ENCODE measurements at places on chromosomes 11 and 22.

GRCh38 chr11:131025421-131026125, 109.3 kb upstream of the SNX19 start:
- DNase-seq = no peak

GRCh38 chr11:110960167-110960566, 247.9 kb upstream of the ARHGAP20 start:
- no peak for DNase-seq

DNA sequence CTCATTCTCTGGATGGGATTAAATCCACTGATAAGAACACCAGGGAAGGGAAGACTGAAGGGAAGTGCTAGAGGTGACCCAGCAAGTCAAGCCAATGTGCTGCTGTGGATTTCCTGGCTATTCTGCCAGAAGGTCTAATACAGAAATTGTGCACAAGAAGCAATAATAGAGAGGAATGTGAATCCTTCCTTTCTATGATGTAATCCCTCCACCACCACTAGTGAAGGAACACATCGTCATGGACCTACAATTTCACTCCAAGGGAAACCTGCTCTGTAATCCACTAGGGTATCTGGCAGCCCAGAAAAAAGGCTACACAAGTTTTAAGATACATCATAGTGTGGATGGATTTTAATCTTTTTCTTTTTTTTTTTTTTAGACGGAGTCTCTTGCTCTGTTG, 17.4 kb downstream of the LARGE2 start:
- DNase-seq = no peak

DNA sequence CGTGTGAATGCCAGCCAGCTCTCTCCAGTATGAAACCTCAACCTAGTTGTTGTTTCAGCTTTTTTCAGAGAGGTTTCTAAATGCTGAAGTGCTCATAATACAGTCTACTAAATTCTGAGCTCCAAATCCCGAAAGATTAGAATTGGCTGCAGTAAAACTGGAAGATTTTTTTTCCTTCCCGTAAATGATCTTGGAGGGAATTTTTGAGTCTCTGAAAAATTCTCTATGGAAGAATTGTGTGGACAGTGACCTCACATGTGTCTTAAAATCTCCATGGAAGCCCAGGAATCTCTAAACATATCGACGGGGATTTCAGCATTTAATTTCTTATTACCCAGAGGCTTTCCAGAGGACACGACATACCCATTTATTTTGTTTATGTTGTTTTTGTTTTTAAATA, 1499.2 kb downstream of the LRRC4C start:
- DNase-seq = no peak

- DNase-seq = peak; percentile 62
Observed at GRCh38 chr22:32473388-32473952, 1.1 kb upstream of the FBXO7 start.

GRCh38 chr11:21307874-21308273, 638.5 kb downstream of the NELL1 start:
- DNase-seq = no peak

- no peak for DNase-seq
Observed at GRCh38 chr11:66417000-66417399, 3.8 kb upstream of the NPAS4 start.

DNA sequence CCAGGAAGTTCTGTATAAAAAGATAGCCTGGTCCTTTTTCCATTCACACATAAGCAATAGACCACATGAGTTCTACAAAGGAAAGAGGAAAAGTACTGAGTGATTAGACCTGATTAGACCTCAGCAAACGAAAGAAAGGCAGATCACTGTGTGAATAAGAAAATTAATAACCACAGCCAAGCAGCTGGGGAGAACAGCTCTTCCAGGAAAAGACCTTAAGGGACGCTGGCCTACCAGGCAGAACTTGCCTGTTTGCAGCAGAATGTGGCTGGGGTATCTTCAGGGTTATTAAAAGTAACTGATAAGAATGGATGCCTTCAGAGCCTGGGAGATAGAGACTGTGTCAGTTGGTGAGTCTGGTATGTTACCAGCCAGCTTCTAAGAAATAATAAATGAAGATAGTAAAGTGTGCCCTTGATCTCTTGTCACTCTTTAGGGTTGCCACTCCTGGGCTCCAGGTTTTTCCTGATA, 172.9 kb downstream of the DBX1 start:
- no peak for DNase-seq
